Keratinocyte (primary cell): ENCODE measurements at places on chromosomes 5 and 9. TPM values are rescaled to one million over a fixed set of nuclear protein-coding genes. Genes with fewer than 3 reads are reported as not detected.

The NEURL1B gene
- polyA plus RNA-seq, result 0.06 to 0.43 TPM (median 0.36 TPM) in 3 replicates

The IFNA13 gene
- polyA plus RNA-seq, result not detected in 3 replicates

The IL31RA gene
- 4.6 to 6.7 TPM (median 6.0 TPM) in 3 replicates for polyA plus RNA-seq

The ORM1 gene
- not detected in 3 replicates for polyA plus RNA-seq

- H3K36me3 ChIP-seq, result no peaks in the 10 kb centered on the region
- no peak for DNase-seq
- H3K27ac ChIP-seq, result peak overlapping the region; percentile 72
- no peaks in the 10 kb centered on the region for H3K27me3 ChIP-seq
- no peak overlapping the region for H3K4me3 ChIP-seq
- H3K4me1 ChIP-seq, result peaks cover 35% of the 10 kb centered on the region
These were observed 74.7 kb upstream of the ELL2 start for GRCh38 chr5:96036301-96036700.

The RGMB gene
- polyA plus RNA-seq, result 8.5 to 28.7 TPM (median 16.3 TPM) in 3 replicates

- H3K36me3 ChIP-seq, result peaks cover 11% of the 10 kb centered on the region
- H3K27ac ChIP-seq, result no peak overlapping the region
- no peak for DNase-seq
- no peaks in the 10 kb centered on the region for H3K27me3 ChIP-seq
- H3K4me3 ChIP-seq, result no peak overlapping the region
These were observed 79.8 kb downstream of the COL27A1 start for GRCh38 chr9:114235033-114235661.

- no peaks in the 10 kb centered on the region for H3K4me1 ChIP-seq
- no peaks in the 10 kb centered on the region for H3K36me3 ChIP-seq
- H3K27ac ChIP-seq, result no peak overlapping the region
- H3K27me3 ChIP-seq, result peaks cover 4% of the 10 kb centered on the region
- no peak for DNase-seq
- H3K4me3 ChIP-seq, result no peak overlapping the region
These were observed 92.7 kb upstream of the SMIM23 start for GRCh38 chr5:171692936-171693335.

The VDAC1 gene
- polyA plus RNA-seq, result 160 to 305 TPM (median 300 TPM) in 3 replicates
